ENCODE measurements at places on chromosomes 4 and X.
A peak's percentile ranks its signal among the peaks of the same experiment; 100 is the strongest.

DNA sequence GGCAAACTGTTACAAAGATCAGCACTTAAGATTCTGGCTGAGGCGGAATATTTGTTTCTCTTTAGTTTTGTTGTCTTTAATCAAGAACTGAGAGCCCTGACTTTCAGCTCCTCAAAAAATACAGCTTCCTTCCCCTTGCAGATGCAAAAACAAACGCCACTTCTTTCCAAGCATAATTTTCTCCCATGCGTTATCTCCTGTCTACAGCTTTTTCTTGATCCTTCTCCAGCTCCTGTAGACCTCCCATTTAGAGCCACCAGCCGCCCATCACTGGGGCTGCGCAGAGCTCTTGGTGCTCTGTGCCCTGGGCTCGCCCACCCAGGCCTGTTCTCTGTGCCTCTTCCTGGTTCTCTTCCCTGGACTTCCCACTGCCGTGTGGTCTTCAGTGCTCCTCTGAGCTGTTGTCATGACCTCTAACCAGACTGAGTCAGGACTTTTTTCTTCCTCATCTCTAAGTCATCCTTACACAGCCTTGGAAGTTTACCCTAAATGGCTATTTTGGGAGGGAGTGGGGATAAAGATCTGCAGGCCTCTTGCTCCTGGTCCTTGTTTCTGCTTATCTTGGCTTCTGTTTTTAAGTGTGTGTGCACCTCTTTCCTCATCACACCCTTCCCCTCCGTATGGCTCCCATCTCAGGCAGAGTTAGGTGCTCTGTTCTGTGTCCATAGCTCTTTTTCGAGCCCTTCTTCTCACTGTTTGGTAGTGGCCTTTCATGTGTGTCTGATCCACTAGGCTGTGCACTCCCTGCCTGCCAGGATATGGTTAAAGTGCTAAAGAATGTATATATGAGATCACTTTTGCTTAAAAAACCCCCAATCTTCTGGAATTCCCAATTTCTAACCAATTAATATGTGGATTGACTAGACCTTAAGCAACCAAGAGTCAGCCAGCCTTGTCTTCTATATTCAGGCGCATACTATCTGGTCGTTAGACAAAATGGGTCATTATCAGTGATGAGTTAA lies 122.5 kb downstream of the PTTG2 start:
- DNase-seq = peak; percentile 84

DNA sequence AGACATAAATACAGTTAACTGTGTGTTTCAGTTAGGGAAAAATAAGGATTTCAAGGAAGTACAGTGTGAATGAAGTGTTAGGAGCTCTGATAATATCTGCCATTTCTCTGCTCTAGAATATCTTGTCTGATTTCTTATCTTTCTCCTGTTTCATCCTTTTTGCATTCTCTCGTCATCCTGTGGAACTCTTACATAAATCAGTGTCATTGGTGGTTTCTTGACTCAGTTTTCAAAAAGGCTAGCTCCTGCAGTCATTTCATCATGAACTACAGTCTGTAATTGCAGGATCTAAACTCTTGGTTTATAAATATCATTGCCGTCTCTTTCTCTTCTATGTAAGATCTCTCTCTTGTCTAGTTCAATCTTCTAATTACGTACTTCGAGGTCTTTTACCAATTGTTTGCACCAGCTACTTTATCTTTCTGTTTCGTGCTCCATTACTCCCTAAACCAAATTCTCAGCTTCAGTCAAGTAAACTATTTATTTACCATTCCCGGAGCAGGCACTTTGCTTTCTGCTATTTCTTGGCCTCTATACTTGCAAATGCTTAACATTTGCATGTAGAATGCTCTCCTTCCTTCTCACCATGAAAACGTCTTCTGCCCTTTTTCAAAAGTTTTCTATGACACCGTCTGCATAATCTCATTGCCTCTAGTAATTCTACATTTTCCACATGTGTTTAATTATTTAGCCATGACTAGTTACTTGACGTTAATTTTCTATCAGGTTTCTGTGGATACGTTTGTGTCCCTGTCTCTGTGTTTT lies 294.0 kb downstream of the TENM3 start:
- DNase-seq = no peak

DNA sequence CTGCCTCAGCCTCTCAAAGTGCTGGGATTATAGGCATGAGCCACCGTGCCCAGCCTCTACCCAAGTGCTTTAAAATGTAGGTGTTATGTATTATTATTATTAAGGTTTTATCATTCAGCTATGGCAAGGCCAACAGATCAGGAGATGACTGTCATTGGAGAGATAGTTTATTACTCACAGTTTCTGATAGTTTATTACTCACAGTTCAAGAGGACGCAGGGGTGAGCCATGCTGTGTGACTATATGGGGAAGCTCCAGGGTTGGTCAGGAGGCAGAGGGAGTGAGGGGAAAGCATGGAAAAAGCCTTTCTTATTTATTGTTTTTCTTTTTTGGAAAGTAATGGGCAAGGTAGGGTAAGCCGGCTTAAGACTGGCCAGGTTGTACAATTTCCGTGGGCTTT lies 25.4 kb upstream of the ARSD start:
- no peak for DNase-seq

GRCh38 chr4:98352396-98352795 lies 91.2 kb downstream of the RAP1GDS1 start:
- no peak for DNase-seq

GRCh38 chrX:154313147-154313546 lies 17.6 kb downstream of the TKTL1 start:
- DNase-seq = no peak

DNA sequence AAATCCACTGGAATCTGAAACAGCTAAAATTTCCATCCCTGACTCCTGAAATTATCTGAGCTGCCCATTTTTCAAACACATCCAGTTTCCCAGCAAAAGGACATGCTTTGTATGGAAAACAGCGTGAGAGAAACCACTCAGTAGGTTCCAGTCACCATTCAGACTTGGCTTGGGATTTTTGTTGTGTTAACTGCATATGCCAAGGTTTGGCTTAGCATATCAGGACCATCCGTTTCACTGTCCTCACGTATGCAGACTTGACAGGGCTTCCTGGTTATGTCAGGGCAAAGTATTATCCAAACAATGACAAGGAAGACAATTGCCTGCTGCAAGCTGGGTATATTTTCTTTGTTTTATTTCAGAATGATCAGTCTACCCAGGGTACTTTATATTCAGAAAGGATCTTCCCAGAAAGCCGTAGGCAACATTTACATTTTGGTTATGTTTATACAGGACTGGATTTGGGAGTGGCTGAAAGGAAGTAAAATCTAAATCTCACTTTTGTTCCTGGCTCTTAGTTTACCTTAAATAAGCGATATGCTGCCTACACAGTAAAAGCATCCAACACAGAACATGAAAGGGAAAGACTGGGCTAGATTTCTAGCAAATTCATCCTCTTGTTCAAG lies 41.3 kb upstream of the CCKAR start:
- no peak for DNase-seq

GRCh38 chr4:144578681-144579080 lies 67.3 kb upstream of the HHIP start:
- peak; percentile 46 for DNase-seq

GRCh38 chr4:113042502-113042901 lies 7.0 kb upstream of the ANK2 start:
- no peak for DNase-seq

DNA sequence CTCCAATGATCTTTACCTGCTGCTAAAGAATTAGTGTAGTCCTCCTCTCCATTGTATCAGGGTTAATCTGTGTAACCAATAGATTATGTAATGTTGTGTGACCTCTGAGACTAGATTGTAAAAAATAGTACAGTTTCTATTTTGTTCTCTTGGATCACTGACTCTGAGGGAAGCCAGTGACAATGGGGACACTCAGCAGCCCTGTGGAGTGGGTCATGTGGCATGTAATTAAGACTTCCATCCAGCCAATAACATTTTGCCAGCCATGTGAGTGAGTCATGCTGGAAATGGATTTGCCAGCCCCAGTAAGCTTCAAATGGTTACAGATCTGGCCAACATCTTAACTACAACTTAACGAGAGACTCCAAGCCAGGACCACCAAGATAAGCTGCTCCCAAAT lies 332.3 kb downstream of the PTTG2 start:
- DNase-seq = no peak

DNA sequence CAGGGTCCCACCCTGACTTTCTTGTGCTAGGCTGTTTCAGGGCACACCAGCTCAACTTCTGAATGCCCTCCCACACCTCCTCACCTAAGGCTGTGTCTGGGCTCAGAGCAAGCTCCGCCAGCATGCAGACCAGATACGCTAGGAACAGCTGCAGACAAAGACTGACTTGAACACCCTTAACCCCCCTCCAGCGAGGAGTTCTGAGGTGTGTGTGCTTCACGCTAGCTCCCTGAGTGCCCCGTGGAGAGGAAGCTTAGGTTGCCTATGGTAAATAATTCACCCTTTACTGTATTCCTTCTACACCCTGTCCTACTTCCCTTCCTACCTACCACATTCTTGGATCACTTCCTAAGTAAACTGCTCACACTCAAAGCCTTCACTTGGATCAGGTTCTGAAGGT lies 115.0 kb downstream of the VCX3B start:
- DNase-seq = no peak

- DNase-seq = no peak
These were observed 76.7 kb upstream of the SLC4A4 start for GRCh38 chr4:71262161-71262560.

DNA sequence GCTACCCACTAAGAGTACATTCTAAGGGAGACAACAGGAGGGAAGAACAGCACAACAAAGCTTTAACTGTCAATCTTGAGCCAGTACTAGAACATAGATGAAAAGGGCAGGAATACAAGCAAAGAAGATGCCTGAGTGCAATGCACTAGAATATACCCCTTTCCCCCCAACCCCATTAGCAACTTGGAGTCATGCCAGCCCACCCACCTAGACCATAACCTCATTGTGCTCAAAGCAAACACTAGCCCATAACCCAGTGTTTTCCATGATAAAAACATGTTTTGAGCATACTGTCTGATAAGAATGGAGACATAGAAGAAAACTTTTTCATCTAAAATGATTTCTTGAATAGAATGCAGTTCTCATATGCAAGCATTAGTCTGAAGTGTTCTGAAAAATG lies 183.2 kb downstream of the RAP1GDS1 start:
- DNase-seq = no peak

- DNase-seq = no peak
These were observed 69.1 kb downstream of the SHISA3 start for GRCh38 chr4:42466273-42466844.

DNA sequence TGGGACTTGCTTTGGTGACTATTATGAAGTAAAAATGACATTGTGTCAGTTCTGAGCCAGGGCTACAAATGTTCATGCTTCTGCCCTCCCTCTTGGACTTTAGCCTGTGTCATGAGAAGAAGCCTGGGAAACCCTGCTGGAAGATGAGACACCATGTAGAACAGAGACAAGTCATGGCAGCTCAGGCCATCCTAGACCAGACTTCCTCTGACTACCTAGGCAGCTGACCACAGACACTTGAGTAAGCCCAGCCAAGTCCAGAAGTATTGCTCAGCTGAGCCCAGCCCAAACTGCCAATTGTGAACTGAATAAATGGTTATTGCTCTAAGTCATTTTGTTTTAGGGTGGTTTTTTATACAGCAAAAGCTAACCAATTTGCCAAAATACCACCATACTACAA lies 467.6 kb upstream of the CNKSR2 start:
- peak; percentile 87 for DNase-seq

DNA sequence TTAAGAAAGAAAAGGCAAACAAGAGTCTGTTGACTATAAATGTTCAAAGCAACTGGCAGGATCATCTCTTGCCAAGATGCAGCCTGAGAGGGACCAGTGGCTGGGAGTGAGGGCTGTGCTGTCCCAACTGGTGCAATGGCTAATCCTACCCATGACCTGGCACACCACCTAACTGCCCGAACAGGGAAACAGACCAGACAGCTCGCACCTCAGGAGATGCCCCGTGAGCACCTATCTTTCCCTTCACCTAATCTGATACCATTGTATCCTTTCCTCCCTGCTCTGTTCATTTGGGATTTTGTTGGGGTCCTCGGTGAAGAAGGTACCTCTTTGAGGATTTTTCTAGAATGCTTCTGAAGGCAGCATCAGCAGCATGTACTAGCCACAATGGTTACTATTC lies 206.5 kb upstream of the MAMLD1 start:
- no peak for DNase-seq

DNA sequence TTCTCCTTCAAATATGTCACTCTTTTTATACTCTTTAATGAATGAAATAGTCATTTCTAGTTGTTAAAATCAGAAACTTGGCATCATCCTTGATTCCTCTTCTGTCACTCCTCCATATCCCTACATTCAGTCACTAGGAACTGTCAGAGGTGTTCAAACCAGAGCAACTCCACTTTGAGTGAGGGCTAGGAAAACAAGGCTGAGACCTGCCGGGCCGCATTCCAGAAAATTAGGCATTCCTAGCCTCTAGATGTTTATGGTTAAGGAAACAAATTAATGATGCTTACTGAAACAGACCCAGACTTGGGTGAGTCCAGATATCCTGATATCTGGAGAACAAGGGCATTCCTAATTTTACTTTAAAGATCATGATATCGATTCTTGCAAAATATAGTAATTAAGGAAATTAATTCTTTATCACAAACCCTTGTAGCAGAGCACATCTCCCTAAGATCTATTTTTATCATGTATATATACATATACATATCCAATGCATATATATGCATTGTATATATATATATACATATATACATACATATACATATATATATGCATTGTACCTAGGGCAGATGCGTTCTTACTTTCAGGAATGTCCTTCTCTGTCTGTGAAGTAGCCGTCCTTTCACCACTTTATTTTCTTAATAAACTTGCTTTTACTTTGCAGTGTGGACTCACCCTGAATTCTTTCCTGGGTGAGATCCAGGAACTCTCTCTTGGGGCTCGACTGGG lies 98.4 kb upstream of the GC start:
- DNase-seq = no peak

- DNase-seq = peak; percentile 64
These were observed 386.7 kb downstream of the SPRY1 start for GRCh38 chr4:123783151-123783790.

DNA sequence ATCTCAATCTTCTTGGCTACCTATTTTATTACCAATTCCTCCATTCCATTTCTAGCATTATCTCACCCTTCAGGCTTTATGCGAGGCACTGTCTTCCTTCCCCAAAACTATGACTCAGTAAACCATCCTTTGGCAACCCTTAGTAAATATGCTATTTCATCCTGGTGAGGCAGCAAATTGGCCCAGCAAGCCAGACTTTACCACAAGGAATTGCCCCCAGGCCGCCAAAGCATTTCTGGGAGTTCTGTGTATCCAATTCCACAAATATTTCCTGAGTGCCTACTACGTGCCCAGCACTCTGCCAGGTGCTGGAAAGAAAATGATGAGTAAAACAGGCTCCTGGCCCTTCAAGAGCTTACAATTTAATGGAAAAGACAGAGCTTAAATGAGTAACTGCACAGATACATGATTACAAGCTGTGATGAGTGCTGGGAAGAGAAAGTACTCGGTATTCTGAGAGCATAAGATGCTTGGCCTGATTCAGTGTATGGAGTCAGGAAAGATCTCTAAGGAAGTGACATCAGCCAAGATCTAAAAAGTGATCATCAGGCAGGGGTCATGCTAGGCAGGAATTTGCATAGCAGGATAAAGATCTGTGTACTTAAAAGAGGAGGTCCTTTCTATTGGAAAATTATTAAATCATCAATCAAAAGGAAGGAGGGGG lies 193.8 kb downstream of the ADAMTS3 start:
- DNase-seq = peak; percentile 92

Measured in GM23248 (cell line).